ENCODE measurements at places on chromosomes 4 and X.

DNA sequence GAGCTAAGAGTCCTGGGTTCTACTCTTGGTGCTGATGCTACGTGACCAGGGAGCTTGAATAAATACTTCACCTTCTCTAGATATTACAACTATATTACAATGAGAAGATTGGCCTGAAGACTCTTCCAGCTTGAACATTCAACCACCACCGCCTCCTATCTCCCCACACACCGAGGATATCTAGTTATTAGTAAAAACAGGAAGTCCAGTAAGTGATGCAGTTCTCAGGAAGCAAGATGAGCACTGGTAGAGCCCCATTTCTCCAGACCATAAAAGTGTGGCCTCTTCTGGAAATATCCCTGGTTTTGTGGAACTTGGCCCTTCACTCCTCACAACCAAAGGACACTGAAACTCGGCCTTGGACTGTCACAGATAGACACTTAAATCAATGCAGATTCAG lies 18.5 kb downstream of the PJA1 start:
- DNase-seq = no peak

GRCh38 chr4:54632537-54632936 lies 25.2 kb upstream of the KIT start:
- no peak for DNase-seq

- no peak for DNase-seq
These were observed 86.4 kb upstream of the MAB21L2 start for GRCh38 chr4:150495550-150495949.

DNA sequence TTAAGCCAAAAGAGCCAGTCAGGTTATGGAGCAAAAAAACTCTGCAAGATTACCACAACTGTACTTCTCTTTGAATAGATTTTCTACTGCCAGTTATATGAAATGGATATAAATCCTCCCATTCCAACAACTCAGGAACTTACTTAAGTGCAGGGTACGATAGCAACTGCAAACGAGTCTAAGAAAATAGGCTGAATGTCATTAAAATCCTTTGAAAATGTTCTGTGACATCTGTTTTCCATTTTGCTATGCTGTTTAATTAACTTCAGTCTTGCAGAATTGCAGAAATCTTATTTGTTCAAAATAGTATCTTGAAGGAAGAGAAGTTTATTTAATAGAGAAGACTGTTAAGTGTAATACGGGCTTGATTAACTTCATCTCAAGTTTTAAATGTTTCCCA lies 243.8 kb downstream of the PALLD start:
- DNase-seq = no peak

DNA sequence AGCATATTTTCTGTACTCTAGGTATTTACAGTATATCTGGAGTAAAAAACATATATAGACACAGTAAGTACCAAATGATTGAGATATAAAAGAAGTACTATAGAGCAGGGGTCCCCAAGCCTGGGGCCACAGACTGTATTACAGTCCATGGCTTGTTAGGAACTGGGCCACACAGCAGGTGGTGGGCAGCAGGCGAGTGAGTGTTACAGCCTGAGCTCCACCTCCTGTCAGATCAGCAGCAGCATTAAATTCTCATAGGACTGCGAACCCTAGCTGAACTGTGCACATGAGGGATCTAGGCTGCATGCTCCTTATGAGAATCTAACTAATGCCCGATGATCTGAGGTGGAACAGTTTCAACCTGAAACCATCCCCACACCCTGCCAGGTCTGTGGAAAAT lies 300.7 kb downstream of the NR3C2 start:
- no peak for DNase-seq

GRCh38 chrX:11239230-11239629 lies 54.0 kb upstream of the AMELX start:
- no peak for DNase-seq

- DNase-seq = no peak
These were observed 39.5 kb downstream of the PCYT1B start for GRCh38 chrX:24607616-24608015.

DNA sequence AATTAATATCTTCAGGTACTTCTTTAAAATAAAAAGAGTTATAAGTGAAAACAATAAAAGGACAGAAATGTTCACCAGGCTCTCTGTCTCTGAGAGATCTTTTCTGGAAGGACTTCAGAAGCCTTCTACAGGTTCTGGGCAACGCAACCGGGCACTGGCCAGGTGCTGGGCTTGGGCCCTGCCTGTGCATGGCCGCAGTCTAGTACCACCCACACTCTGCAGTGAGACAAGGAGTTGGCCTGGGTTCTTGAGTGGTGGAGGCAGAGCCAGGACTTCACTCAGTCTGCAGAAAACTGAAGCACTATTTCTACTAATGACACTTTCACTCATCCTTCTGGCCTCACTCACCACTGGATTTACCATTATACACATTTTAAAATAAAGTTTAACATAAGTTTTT lies 21.8 kb downstream of the TAPT1 start:
- DNase-seq = no peak

DNA sequence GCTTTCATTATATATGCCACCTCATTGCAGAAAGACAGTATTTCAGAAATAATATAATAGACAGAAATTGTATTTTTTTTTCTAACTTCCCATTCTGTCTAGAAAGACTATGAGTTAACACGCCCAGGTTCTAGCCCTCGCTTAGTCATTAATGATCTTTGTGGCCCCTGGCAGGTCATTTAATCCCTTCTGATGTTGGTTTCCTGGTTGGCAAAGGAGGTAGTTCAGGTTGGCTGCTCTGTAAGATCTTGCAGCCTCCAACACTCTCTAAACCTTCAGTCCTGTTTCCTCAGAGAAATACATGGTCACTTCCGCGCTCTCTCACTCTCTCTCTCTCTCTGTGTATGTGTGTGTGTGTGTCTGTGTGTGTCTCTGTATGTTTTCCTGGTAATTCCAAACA lies 156.3 kb upstream of the NOCT start:
- DNase-seq = no peak

GRCh38 chrX:37472836-37473235 lies 98.6 kb upstream of the LANCL3 start:
- DNase-seq = no peak

GRCh38 chr4:1666391-1666790 lies 17.7 kb downstream of the FAM53A start:
- no peak for DNase-seq

DNA sequence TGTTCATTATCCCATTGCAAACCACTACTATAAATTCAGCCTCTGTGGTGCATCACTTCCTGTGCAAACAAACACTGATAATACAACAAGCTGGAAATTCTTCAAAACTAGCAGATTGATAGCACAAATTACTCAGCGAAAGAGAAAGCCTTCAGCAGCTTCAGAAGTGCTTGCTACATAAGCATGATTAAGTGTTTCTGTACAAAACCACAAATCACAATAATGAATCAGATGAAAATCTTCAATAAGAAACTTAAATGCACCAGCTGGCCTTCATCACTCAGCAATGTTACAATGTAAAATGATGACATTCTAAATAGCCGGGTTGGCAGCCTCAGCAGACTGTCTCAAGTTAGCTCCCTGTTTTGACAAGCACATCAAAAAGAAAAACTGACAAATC lies 262.2 kb downstream of the SPOCK3 start:
- no peak for DNase-seq

DNA sequence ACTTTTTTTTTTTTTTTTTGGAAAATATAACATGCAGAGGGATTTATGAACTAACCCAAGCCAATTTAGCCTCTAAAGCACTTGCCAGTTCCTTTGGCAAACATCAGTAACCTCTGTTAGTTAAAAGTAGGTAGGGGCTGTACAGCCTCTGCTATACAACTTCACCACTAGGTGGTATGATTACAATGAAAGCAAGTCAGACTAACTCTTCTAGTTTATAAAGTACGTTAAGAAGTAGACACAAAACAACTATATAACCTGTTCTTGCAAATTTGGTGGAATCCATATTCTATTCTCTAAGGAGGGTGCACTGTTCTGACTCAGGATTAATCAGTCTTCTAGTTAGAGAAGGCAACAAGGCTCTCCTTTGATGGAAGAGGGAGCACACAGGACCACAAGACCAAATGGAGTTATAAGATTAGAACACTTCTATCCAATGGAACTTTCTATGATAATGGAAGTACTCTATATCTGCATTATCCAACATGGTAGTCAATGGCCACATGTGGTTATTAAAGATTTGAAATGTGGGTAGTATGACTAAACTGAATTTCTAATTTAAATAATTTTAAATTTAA lies 12.8 kb downstream of the AIMP1 start:
- peak; percentile 16 for DNase-seq

DNA sequence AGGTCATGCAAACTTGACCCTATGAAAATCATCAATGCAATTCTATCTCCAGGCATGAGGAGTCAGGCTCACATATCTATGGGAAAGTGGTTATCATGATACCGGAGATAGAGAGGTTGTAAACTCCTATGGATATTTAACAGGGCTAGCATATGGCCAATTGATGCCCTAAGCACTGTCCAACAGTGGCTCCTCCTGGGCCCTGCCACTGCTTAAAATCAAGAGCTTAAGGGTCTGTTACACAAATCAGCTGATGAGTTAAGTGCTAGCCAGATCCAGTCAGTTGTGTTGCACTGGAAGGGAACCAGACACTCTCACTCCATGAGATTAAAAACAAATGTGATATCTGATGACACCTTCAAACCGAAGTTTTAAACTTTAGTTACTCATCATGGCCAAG lies 337.6 kb downstream of the STIM2 start:
- no peak for DNase-seq

- no peak for DNase-seq
These were observed 256.1 kb upstream of the NOCT start for GRCh38 chr4:138759554-138759902.

- no peak for DNase-seq
These were observed 23.9 kb downstream of the ZFYVE28 start for GRCh38 chr4:2394528-2394927.

GRCh38 chr4:170940043-170940724 lies 850.4 kb upstream of the AADAT start:
- no peak for DNase-seq

- no peak for DNase-seq
These were observed 1267.3 kb downstream of the PCDH19 start for GRCh38 chrX:99142745-99143144.

- DNase-seq = no peak
These were observed 23.8 kb downstream of the COL25A1 start for GRCh38 chr4:109278594-109279031.

GRCh38 chrX:143733866-143734265 lies 13.3 kb upstream of the SPANXN2 start:
- no peak for DNase-seq

GRCh38 chr4:73129319-73129718 lies 59.8 kb upstream of the COX18 start:
- no peak for DNase-seq

DNA sequence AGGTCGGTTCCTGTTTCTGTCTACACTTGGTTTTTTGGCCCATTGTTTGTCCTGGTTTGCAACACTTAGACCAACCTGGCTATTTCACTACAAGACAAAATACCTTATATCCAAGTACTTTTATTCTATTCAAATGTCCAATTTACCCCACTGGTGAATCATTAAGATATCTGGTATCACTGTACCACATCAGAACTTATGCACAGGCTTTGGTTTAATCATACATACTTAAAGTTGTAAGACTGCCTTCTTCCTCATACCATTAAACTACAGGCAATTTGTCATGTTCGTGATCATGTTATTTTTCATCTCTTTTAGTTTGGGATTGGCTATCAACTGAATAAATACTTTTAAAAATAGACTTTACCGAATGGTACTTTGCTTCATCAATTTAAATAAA lies 53.0 kb upstream of the ATOH1 start:
- no peak for DNase-seq

DNA sequence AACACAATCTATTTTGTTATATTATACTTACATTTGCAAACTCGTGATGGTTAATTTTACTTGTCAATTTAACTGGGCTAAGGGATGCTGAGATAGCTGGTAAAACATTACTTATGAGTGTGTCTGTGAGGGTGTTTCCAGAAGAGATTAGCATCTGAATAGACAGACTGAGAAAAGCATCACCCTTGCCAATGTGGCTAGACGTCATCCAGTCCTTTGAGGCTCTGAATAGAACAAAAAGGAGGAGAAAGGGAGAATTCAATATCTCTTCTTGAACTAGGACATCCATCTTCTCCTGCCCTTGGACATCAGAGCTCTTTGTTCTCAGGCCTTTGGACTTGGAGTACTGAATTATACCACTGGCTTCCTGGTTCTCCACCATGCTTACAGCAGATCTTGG lies 154.6 kb downstream of the EPHA5 start:
- DNase-seq = no peak

GRCh38 chr4:40577588-40578253 lies 51.9 kb downstream of the RBM47 start:
- no peak for DNase-seq

DNA sequence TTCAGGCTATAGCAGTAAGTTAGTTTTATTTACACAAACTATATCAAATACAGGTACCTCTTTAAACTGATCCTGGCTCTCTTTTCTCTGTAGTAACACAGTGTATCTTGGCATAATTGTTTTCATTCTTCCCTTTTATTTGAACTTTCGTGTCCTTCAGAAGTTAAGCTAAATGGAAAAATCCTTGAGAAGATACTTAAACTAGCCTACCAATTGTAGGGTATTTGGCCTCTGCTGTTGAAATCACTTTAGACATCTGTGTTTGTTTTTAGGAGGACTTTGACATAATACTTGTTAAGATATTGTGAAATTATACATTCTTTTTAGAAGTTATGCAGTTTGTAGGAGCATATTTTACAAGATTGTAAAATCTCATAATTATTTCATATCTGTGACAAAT lies 90.3 kb upstream of the GK2 start:
- DNase-seq = no peak

- DNase-seq = no peak
These were observed 1123.9 kb upstream of the PCDH7 start for GRCh38 chr4:29596228-29596627.

DNA sequence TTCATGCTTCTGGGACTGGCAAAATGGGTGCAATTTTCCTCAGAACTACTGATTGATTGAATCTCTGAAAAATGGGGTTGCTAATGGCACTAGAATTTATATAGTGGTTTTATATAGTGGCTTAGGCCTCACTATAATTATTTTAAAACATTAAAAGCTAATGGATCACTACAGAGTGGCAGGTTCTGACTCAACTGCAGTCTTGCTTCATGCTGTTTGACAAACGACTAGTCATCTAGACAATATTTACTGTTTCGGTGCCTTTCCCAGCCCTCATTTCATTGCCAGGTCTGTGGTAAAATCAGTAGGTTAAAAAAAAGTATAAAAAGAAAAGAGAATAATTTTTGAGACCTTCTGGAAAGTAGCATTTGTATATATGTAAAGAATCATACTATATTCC lies 352.8 kb upstream of the ATOH1 start:
- DNase-seq = no peak

GRCh38 chrX:49725923-49726904 lies 30.4 kb upstream of the PAGE1 start:
- DNase-seq = no peak

DNA sequence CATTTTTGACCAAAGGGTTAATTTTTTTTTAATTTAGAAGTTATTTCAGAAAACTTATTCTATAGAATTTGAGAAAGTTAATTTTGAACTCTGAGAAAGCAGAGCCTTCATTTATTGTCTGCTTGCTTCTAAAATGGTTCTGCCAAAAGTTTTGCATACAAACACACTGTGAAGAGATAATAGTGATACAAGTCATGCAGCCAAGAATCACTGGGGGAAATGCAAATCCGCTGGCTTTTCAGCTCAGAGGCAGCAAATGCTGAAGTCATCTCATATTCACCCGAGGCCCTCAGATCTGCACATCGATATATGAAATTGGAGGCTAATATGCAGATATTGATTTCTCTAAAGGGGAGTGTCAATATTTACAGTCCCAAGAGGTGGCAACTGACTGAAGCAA lies 186.2 kb downstream of the KIT start:
- no peak for DNase-seq
